ENCODE measurements at places on chromosomes 1 and 21.

- no peak for DNase-seq
Observed at GRCh38 chr1:85440612-85441011, 24.3 kb downstream of the DDAH1 start.

DNA sequence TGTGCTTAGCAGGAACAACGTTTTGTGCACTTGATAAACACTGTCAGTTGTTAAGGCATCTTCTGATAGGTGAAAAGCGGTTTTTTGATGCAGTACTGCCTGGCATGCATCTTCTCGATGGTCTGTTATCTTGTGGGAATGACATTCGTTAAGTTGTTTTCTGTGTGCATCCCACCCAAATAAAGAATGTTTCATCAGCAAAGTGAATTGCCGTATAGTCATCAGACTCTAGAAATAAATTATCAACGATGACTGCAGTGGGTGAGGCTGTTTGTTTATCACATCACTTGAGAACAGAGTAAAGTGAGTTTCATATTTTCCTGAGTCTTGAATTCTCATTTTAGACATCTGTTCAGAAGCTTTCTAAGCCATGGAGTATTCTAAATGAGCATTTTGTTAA, 34.1 kb downstream of the NFIA start:
- no peak for DNase-seq

- DNase-seq = no peak
Observed at GRCh38 chr1:240820816-240821215, 208.9 kb upstream of the GREM2 start.

GRCh38 chr1:116879478-116880133, 30.1 kb upstream of the PTGFRN start:
- no peak for DNase-seq

- DNase-seq = no peak
Observed at GRCh38 chr1:230618537-230618936, 23.7 kb upstream of the COG2 start.

DNA sequence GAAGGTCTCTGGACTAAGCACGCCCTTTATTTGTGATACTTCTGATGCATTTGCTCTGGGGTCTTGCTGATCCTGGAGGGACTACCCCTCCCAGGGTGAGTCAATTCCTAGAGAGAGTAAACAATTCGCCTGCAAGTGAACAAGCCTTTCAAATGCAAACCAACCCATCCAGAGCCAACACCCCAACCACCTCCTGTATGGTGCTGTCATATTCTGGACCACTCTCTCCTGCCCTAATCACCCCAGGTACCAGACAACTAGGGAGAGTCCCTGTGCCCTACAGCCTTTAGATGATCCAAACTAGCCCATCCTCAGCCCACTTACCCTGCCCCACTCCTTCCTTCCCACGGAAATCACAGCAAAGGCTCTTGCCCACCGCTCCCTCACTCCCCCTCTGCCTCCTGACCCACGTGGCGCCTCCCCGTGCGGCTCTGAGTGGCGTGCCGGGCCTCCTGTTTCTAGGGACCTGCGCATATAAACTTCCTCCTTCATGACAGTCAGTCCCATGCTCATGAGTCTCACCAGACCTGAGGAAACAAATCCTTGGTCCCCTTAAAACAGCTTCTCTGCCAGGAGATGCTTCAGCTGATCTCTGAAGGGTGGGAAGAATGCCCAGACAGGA, 37.2 kb downstream of the ACTA1 start:
- DNase-seq = no peak

GRCh38 chr1:16175610-16176553, 20.0 kb upstream of the EPHA2 start:
- peak; percentile 88 for DNase-seq

- DNase-seq = peak; percentile 18
Observed at GRCh38 chr1:230141021-230141648, 74.1 kb downstream of the GALNT2 start.

DNA sequence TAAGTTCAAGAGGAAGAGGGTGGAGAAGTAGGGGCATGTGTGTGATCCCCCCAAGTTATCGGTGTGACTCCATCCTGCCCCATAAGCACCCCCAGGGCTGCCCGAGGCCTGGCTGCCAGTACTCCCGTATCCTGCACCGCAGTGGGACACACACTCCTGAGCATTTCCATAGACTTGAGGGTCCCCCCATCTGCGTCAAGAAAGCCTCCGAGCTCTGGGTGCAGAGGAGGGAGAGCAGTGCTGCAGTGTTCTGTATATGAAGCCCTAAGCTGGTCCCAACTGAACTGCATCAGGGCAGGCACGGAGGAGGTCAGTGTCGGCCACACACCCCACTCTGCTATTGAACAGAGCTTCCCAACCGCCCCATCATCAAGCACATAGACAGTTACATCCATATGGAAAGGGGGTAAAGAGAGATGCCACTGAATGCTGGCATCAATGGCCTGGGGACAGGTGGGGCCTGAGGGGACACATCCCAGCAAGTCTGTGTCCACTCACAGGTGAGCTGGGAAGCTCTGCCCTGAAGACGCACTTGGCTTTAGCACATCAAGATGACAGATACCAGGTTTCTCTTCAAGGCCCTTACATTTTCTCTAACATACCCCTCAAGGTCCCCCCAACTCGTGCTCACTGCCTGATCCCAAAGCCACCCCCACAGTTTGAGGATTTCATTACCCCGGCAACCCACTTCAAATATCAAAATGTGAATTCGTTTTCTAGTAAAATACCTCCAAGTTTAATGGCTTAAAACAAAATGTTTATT, 64.3 kb downstream of the EVA1C start:
- DNase-seq = no peak

DNA sequence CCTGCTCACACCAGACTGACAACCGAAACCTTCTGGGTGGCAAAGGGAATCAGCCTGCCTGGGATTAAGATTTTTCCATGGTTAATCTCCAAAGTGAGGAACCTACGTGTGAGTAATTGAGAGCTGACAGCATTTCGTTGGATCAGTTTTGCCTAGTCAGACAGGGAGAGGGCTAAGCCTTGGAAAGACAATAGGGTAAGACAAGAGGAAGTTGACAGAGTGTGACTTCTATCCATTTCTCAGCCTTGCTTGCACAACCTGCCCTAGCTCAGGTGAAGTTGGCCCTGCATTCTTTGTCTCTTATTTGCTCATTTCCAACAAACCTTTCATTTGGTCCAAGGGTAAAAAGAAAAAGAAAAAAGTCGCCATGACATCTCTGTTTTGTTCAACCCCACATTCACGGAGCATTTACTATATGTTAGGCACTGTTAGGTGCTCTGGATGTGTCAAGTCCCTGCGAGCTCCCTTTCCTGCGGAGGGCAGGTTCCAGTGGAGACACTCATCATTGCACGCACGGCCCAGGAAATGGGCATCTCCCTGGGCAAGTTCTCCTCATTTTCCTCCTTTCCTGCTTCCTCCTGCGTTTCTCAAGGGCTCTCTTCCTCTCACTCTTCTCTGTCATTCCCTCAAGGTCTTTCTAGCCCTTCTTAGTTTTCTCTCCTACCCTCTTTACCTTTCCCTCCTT, 23.3 kb downstream of the KIRREL1 start:
- DNase-seq = no peak

DNA sequence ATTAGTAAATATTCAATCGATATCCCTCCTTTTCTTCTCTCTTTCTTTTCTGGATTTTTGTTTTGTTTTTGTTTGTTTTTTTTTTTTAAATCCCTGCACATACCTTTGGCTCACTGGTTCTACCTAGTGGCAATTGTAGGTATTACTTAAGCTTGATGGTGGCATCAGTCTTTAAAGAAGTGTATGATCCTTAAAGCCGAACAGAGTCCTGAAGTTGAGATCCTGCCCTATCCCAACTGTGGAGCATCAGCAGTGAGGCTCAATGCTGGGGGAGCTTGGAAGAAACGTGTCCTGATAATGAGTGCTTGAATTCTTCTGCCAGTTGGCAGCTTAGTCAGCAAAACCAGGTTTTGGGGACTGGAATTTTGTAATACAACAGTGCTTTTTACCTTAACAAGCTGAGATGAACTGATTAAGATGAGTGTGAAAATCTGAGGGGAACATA, 60.8 kb downstream of the FASLG start:
- DNase-seq = peak; percentile 36

GRCh38 chr1:180280617-180281016, 50.6 kb downstream of the LHX4 start:
- DNase-seq = no peak

GRCh38 chr1:65197636-65198035, 49.6 kb downstream of the AK4 start:
- no peak for DNase-seq
